ENCODE measurements at places on chromosomes 7 and 10.

- no peak for DNase-seq
Observed at GRCh38 chr7:66741710-66742049, 1.1 kb downstream of the RABGEF1 start.

DNA sequence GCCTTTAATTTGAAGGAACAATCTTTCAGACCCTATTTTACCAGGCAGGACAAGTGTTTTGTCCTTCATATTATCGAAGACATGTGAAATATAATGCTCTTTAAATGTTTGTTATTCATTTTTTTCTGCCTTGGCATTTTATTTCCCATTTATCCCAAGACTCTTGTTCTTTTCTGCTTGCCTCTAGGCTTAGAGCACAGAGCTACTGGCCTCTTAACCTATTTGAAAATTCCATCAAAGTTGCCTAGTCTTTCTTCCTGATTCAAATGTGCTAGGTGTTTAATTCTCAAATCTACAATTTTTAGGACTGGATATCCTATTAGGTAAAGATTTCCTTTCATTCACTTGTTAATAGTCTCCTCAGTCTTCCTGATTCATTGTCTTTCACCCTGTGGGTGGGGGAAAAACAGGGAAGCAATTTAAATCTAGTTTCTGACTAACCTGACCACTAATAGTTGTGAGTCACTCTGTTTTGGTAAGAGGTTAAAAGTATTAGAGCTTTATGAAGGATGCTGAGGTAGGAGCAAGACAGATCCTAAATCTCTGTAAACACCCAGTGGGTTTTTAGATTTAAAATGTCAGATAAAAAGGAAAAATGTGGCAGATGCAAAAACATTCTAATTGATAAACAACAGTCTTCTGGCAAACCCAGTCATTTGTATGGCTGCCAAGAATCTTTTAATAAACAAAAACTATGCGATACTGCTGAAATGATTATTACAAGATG is 1.5 kb downstream of the LIPK start:
- no peak for DNase-seq

DNA sequence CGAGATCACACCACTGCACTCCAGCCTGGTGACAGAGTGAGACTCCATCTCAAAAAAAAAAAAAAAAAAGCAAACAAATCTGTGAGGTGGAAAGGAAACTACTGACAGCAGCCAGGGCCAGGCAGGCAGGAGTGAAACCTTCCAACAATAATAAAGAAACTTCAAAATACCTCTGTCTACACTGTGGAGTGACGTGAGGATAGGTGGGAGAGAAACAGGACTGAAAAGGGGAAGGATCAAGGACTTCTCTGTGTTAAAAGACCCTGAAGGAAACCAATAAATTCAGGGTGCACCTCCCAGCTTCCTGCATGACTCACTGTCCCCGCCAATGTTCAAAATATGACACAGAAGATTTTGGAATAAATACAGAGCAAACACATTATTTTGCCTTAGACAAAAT is 82.9 kb downstream of the KIAA1549 start:
- no peak for DNase-seq

DNA sequence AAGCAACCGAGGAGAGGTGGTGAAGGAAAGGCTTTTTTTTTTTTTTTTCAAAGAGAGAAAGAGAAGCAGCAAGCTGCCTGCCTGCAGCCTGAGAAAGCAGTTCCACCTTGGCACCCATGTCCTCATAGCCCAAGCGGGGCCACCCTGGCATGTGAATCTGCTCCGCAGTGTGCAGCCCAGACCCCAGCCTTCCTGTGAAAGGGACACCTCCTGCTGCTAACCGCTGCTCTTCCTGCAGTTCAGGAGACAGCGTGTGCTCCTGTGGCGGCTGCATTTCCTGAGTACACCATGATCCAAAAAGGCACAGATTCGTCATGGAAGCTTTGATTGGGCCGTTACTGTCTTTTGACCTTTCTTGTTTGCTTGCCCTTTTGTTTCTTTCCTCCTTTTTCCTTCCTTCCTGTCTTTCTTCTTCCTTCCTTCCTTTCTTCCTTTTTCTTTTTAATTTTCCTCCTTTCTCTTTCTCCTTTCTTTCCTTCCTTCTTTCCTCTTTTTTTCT is 38.1 kb downstream of the IKZF1 start:
- DNase-seq, result no peak

DNA sequence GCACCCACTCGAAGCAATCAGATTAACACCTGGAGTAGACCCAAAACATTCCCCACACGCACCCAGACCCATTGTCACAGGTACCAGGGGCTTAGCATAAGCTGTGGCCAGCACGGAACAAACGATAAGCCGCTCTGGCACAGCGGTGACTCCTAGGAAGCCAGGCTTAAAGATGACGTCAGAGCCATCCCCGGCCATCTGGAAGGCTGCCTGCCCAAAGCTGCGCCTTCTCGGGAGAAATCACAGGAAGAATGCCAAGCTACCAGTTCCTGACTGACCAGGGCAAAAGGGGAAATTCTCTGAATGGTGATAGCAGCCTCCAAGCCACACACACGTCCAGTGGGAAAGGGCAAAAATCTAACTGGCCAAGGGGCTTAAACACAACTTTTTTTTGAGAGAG is 13.0 kb upstream of the WIPI2 start:
- DNase-seq, result no peak

- no peak for DNase-seq
Observed at GRCh38 chr10:18620856-18621255, 30.5 kb downstream of the NSUN6 start.

DNA sequence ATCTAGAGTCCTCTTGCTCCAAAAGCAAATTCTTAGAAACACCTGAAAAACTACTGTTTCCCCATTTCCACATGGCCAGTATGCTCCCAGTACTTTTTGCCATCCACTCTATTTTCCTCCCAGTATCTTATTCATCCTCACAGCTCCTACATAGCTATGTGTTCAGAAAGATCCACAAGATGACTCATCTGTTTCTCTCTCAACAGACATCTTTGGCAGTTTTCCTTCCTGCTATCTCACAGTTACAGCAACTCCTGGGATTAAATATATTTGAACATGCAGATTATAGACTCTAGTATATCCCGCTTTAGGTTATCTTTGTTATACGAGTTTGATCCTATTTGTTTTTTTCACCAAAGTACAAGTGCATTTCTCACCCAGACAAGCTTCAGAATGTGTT is 675.6 kb upstream of the POT1 start:
- DNase-seq, result no peak

GRCh38 chr10:119190954-119191785 is 12.6 kb upstream of the PRDX3 start:
- DNase-seq, result no peak

- DNase-seq, result no peak
Observed at GRCh38 chr10:61919646-61920215, 18.2 kb downstream of the ARID5B start.

DNA sequence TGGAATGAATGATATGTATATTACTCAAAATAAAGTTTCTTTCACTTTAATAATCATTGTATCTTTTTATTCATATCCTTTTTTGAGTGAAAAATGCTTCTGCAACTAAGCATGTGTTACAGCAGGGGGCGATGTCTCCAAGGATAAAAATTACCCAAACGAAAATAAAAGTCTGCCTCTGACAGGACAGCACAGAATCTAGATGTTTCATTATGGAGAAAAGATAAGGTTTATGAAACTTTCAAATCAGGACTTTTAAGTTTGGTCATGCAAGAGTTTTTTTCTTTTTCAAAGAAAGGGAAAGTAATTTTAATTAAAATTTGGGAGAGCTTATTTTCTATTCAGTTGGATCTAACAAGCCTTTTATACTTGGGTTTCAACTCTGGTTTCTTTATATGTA is 48.4 kb downstream of the TES start:
- DNase-seq, result no peak

GRCh38 chr7:130397051-130397757 is 16.9 kb downstream of the CPA1 start:
- DNase-seq, result no peak

- DNase-seq, result no peak
Observed at GRCh38 chr10:74642901-74643595, 183.4 kb upstream of the KAT6B start.

DNA sequence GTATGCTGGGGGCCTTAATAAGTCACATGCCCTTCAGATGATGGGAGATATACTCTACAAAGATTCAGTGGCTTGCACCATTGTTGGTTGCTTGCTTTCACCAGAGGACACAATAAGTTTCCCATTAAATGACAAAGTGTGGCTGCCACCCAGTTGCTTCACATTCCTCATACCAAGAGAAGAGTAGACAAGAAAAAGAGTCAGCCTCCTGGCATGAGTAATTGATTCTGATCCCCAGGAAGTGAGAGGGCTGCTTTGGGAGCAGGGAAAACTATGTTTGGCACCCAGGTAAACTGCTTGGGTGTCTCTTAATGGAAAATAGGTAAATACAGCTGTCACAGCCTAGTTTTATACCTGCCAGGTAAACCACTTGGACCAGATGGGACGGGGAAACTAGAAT is 66.7 kb upstream of the IL6 start:
- no peak for DNase-seq

DNA sequence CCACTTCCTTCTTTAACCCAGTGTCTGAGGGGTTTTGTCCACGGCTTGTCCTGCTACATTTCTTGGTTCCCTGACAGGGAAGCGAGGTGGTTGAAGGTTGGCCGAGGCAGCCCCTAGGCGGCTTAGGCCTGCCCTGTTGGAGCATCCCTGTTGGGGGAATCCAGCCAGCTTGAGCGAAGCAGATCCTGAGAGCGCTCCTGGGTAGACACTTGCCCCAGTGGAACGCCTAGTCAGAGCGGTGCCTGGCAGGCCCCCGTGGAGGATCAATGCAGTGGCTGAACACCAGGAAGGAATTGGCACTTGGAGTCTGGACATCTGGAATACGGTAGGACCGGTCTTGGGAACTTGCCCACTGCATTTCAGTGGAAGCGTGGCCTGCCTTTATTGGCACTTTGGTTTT is 32.7 kb upstream of the NRF1 start:
- no peak for DNase-seq

Data from stimulated activated CD8-positive, alpha-beta memory T cell treated with anti-CD3 and anti-CD28 coated beads, Interleukin-4, amount 100 ng/mL, for 4 hours (primary cell).